Glutamatergic neuron (in vitro differentiated cells): ENCODE measurements at places on chromosomes 7 and 10.

GRCh38 chr7:139426258-139427028, 57.0 kb downstream of the KLRG2 start:
- DNase-seq: no peak

- peak; percentile 47 for DNase-seq
Measured at GRCh38 chr10:4708123-4708759, 117.8 kb upstream of the AKR1E2 start.

DNA sequence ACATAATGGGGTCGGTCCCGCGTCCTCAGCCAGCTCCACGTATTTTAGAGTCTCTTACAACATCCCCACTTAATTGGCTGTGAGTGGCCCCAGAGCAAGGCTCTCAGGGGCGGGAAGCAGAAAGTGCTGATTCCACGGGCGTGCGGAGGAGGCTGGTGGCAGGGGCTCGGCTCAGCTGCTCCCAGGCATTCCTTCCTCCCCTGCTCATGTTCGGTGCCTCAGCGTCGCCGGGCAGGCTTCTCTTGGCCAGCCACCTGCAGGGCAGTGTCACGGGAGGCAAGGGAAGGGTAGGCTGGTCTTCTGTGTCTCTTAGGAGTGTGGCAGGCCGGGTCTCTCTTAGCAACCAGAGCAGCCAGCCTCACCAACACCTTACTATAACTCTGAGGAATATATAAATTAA, 33.8 kb downstream of the IL15RA start:
- DNase-seq: no peak

GRCh38 chr7:11458736-11459483, 373.1 kb downstream of the THSD7A start:
- no peak for DNase-seq

GRCh38 chr7:2116989-2117591, 115.7 kb downstream of the MAD1L1 start:
- no peak for DNase-seq

GRCh38 chr7:7819442-7820247, 101.2 kb upstream of the RPA3 start:
- DNase-seq: no peak

GRCh38 chr10:114043532-114044246, at the start of gene ADRB1:
Gene ADRB1 (plus strand): TSS chr10:114043866. CDS start chr10:114044133, 267 bp downstream.
- DNase-seq: peak; percentile 67

GRCh38 chr7:68925241-68925640, 673.0 kb upstream of the AUTS2 start:
- no peak for DNase-seq

- no peak for DNase-seq
Measured at GRCh38 chr10:6364283-6364682, 161.6 kb downstream of the PFKFB3 start.

- no peak for DNase-seq
Measured at GRCh38 chr10:129120441-129120840, 346.6 kb upstream of the MGMT start.
